ENCODE measurements at places on chromosomes 7 and 10.

DNA sequence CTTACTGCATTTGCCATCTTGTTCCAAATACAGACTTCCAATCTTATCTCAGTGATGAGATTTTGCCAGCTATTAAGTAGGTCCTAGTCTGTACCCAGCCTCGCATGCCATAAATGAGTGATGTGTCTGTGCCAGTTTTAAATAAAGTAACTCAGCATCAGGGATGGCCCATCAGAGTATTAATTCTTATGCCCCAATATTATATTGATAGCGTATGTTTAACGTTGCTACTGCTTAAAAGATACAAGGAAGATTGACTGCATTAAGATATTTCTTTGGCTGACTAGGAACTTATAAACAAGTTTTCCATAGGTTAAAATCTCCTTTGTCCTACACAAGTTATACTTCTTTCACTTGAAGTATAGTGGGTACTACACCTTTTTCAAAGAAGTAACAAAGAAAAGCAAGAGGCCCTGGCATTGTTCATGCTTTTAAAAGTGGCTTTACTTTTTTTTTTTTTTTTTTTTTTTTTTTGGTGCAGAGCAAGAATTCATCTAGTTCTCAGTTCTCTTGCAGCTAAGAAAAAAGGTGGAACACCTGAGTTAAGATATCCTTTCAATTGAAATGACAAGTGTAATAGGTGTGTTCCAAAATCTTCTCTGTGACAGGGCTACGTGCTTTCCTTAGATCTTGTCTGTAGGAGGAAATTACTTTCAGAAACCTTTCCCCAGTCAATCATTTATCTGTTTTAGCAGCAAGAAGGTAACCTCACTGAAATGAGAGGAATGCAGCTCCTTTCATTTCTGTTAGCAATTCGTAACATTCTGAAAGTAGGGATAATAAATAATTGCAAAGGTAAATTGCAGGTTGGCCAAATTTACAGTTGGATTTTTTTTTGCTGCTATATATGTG, 245.0 kb downstream of the CELF2 start:
- no peak for DNase-seq

DNA sequence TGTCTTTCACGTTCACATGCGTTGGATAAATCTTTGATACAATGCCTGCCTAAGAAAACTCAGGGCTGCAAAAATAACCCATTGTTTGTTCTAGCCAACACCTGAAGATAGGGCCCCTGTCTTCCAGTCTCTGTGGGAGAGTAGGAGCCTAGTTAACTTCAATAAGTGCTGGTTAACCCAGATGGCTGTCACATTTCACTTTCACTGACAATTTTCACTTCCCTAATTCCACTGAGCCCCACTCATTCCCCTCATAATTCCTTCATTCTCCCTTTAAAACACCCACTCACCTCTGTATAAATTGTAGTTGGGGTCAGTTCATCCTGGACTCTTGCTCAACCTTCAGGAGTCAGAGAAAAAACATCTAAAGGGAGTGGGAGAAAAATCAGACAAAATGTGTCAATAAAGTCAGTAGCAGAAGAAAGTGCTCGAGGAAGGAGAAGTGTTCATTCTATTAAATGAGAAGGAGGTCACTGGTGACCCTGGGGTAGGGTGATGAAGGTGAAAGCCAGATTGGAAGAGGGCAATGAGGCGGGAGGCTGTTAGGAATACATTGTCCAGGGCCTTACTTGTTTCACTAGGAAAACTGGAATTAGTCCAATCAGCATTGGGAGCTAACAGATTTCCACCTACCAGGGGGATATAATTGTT, 51.2 kb upstream of the ABI1 start:
- DNase-seq, result no peak

GRCh38 chr7:66880053-66880452, 41.0 kb upstream of the TMEM248 start:
- DNase-seq, result no peak

- DNase-seq, result peak; percentile 98
These were observed 539.4 kb upstream of the MGMT start for GRCh38 chr10:128927497-128928161.

- no peak for DNase-seq
These were observed 49.8 kb upstream of the DUSP5 start for GRCh38 chr10:110447886-110448285.

DNA sequence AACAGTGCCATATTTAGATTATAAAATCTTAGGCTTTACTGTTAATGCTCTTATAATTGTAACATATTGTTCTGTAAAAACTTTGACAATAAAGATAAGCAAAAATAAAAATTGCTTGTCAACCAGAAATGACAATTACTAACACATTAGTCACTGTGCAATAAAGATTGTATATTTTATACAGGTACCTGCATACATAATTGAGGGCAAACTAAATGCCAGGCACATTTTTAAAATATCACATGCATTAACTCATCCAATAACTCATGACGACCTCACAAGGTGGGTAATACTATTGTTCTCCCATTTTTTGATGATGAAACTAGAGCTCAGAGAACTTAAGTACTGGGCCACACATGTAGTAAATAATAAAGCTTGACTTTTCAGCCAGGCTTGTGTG, 1020.2 kb upstream of the C7orf33 start:
- no peak for DNase-seq

DNA sequence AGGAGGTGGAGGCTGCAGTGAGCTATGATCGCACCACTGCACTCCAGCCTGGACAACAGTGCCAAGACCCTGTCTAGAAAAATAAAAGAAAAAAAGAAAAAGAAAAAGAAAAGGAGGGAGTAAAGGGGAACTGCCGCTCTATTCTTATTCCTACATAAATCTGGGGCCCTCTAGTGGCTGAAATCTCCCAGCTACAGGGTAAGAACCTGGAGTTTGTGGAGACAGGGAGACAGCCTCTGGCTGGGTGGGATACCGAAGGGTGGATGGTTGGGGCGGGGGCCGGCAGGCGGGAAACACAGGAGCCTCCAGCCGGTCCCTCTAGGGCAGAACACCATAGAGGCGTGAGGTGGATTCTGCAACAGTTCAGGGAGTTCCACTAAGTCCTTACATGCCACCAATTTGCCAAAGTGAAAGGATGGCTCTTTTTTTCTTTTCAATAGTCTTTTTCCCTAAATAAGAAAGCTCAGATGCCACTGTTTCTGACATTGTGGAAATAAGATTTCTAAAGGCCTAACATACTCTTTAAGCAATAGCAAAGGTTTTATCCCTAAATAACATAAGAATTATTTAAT, 117.3 kb downstream of the SVIL start:
- peak; percentile 29 for DNase-seq

DNA sequence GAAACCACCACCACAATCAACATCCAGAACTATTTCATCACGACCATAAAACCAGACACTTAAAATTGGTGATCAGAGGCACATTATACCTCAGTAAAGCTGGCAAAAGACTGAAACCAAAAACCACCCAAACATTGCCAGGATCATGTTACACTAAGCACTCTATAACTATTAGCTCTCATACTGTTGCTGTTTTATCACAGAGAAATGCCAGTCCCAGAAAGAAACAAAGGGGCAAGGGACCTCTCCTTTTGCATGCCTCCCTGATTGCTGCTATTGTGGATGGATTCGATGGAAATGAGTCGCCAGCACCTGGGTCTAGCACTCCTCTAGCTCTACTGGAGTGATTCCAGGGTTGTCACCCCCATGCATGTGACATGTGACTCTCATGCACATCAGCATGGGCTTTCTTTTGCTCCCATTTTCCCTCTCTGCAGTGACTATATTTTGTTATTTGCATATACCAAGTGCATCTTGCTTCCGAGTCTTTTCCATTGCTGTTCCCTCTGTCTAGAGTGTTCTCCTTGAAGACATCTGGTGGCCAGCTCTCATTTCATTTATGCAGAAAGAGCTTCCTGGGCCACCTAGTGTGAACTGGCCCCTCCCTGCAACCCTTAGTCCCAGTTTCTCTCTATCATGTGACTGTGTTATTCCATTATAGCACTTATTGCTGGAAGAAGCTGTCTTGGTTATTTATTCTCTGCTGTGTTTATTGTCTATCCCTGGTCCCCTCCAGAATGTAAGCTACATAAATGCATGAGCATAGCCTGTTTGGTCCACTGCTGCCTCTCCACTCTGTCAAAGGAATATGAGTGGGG, 300.6 kb downstream of the PLXNA4 start:
- DNase-seq, result no peak

- no peak for DNase-seq
These were observed 23.1 kb downstream of the KLF6 start for GRCh38 chr10:3761904-3762303.

GRCh38 chr7:107390916-107391315, 78.9 kb upstream of the GPR22 start:
- DNase-seq, result no peak

DNA sequence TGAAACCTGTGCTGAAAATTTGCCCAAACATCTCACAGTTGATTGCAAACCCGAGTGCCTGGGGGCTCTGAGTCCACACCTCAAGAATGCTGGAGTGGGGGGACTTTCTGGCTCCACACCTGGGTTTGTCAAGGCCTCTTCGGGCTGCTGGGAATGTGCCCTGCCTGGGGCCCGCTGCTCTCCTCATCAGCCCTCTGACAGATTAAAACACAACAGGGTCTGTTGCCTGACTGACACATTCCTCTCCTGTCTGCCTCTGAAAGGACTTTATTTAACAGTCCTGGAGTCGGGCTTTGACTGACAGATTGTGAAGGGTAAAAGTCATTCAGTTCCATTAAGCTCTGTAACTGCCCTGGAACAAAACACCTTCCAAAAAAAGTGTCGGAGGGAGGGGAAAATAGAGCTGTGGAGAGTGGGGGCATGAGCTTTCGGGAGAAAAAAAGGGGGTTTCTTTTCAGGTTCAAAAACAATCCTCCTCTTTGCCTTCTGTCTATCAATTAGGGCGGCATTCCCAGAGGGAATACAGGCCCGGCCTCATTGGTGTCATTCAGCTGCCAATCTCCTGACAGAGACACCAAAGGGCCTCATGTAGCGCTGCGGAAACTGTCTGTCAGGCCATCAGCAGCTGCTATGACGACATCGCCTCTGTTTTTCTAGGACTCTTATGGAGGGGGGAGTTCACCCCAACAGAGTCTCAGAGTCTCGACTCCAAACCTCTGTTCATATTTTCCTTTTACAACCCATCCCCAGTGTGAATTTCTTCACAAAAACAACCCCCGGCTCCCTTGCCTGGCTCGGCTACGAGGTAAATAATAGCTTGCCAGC, 398.8 kb upstream of the NFE2L3 start:
- peak; percentile 49 for DNase-seq

DNA sequence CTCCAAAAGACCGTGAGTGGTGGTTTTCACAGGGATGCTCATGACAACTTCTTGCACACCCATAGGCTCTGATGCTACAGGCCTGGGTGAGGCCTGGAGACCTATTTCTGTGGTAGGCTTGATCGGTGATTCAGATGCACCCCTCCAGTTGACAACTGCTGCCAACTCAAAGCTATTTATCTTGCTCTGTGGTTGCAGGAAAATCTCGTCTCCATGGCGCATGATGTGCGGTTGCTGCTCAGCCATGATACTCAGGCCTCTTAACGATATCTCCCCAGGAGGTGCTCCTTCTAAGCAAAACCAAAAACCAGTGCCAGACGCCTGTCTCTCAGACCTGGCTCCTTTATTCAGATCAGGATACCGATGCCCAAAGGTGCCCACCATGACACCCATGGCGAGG, 31.4 kb downstream of the C10orf90 start:
- DNase-seq, result no peak

DNA sequence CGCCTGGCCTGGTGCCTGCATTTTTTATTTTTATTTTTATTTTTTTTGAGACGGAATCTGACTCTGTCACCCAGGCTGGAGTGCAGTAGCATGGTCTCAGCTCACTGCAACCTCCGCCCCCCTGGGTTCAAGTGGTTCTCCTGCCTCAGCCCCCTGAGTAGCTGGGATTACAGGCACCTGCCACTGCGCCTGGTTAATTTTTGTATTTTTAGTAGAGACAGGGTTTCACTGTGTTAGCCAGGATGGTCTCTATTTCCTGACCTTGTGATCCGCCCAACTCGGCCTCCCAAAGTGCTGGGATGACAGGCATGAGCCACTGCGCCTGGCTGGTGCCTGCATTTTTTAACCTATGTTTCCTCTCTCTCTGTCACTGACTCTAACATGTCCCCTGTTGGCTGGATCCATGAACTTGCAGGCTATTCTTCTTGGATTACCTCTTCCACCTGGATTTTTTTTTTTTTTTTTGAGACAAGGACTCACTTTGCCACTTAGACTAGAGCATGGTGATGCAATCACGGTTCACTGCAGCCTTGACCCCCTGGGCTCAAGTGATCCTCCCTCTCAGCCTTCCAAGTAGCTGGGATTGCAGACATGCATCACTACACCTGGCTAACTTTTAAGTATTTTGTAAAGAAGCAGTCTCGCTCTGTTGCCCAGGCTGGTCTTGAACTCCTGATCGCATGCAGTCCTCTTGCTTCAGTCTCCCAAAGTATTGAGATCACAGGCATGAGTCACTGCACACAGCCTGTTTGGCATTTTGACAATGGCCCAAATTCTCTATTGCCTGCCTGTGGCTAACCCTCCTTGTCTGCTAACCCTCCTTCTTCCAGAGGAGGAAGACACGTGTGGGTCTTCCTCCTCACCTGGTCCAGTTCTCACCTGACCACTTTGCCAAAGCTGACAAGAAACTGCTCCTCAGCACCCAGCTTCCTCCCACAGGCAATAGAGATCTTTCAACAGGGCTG, 23.0 kb upstream of the PRPF18 start:
- no peak for DNase-seq

GRCh38 chr10:22230158-22230833, 12.5 kb upstream of the EBLN1 start:
- peak; percentile 83 for DNase-seq

- DNase-seq, result peak; percentile 39
These were observed 13.6 kb downstream of the VPS50 start for GRCh38 chr7:93245525-93246432.

DNA sequence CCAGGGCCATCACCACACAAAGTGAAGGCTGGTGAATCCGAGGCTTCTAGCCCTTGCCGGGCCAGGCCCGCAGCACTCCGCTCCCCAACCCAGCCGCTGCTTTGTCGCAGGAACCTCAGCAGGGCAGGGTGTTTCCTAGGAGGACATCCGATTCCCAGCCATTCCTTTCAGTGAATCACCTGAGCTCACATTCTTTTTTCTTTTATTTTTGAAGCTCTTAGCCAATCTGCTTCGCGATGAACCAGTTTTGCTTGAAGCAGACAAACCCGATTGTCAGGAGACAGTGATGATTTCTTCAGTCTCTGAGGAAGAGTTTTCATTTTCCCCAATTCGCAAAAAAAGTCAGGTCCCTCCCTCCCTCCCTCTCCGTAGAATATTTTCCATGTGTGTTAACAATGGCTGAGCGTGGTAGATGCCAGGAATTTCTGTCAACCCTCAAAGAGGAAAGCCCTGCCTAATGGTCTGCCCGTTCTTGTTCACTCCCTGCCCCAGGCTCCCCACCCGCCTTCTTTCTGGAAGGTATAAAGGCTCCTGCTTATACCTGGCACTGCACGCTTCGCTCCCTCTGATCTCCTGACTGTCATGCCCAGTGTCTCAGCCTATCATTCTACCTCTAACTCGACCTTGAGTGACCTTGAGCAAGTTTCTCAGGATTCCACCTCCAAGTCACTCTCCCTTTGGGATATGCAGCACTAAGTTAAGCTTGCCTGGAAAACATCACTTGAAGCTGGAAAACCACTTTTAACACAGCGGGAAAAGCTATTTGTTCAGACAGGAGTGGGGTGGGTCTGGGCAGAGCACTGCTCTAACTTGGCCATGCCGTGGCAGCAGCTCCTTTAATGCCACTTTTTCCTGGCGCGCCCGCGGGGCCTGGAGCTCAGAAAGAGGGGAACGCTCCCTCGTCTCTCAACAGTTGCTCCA, 35.1 kb downstream of the EGFR start:
- peak; percentile 93 for DNase-seq

GRCh38 chr10:90925079-90926029, 4.5 kb upstream of the ANKRD1 start:
- no peak for DNase-seq

GRCh38 chr7:38232502-38233366, 40.7 kb downstream of the TARP start:
- no peak for DNase-seq

GRCh38 chr7:148561099-148561498, 29.5 kb upstream of the C7orf33 start:
- no peak for DNase-seq

Measured in muscle of leg (tissue), 16 donors.